Activated CD4-positive, alpha-beta T cell treated with anti-CD3 and anti-CD28 coated beads, Interleukin-2, amount 10 ng/mL, durations not matched to agents 7 days and 5 days (primary cell): ENCODE measurements at places on chromosomes 6 and 20.

- no peak for DNase-seq
Measured at GRCh38 chr6:3946778-3947177, 97.6 kb downstream of the FAM50B start.

- DNase-seq, result no peak
Measured at GRCh38 chr6:108163644-108164542, 1.9 kb upstream of the NR2E1 start.

GRCh38 chr6:107154801-107155160 is 39.5 kb upstream of the BEND3 start:
- no peak for DNase-seq

GRCh38 chr6:148349466-148349865 is 6.8 kb downstream of the SASH1 start:
- DNase-seq, result no peak

GRCh38 chr6:162532283-162533008 is 195.1 kb downstream of the PRKN start:
- no peak for DNase-seq
